ENCODE measurements at places on chromosomes 1 and 21.
A peak's percentile ranks its signal among the peaks of the same experiment; 100 is the strongest.

DNA sequence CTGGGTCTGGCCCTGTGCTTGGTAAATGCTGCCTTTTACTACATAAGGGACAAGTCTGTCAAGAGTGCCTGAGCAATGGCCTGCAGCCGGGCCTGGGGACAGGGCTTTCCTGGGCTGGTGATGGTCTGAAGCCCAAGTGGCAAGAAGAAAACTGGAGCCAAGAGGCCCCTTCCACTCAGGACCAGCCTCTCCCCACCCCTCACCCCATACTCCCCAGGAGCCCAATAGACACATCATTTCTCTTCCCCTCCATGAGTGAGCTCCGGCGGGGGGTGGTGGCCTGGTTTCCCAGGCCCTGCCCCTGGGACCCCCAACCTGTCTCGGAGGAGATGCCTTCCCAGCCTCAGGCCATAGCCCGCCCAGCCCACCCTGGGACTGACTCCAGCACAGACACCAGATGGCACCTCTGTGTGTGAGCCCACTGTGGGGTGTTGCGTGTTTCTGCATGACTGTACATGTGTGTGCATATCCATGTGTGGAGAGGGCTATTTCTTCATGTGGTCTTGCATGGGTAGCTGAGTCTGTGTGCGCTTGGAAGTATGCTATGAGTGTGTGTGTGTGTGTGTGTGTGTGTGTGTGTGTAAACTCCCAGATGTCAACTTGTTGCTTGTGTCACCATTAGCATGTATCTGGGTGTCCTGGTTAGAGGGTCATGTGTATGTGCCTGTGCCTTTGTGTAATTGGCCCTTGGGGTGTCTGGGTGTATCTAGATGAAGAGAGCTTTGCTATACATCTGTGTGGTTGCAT lies 14.3 kb upstream of the LRP8 start:
- no peak for DNase-seq

DNA sequence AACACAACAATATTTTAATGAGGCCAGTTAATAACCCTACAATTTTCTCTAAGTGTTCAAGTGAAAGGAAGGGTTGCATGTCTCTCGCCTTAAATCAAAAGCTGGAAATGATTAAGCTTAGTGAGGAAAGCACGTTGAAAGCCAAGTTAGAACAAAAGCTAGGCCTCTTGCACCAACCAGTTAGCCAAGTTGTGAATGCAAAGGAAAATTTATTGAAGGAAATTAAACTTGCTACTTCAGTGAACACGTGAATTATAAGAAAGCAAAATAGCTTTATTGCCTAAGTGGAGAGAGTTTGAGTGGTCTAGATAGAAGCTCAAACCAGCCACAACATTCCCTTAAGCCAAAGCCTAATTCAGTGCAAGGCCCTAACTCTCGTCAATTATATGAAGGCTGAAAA lies 135.6 kb downstream of the DUSP10 start:
- DNase-seq: no peak

- no peak for DNase-seq
Measured at GRCh38 chr1:2135441-2135841, 59.1 kb downstream of the FAAP20 start.

DNA sequence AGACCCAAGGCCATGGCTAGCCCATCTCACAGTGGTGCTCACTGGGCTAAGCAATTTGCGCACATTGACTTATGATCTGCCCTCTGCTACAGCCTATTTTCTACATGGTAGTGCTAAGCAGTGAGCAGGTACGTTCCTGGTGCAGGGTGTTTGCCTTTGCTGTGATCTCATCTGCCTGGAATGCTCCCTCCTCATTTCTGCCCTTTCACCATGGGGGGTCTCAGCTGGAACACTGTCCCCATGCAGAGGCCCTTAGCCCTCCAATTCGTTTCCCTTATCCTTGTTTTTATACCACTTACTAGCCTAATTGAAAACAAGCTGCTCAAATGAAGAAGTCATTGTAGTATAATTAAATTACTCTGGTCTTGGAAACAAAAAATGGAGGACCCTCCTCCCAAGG lies 2.0 kb upstream of the B3GALT5 start:
- DNase-seq: no peak

DNA sequence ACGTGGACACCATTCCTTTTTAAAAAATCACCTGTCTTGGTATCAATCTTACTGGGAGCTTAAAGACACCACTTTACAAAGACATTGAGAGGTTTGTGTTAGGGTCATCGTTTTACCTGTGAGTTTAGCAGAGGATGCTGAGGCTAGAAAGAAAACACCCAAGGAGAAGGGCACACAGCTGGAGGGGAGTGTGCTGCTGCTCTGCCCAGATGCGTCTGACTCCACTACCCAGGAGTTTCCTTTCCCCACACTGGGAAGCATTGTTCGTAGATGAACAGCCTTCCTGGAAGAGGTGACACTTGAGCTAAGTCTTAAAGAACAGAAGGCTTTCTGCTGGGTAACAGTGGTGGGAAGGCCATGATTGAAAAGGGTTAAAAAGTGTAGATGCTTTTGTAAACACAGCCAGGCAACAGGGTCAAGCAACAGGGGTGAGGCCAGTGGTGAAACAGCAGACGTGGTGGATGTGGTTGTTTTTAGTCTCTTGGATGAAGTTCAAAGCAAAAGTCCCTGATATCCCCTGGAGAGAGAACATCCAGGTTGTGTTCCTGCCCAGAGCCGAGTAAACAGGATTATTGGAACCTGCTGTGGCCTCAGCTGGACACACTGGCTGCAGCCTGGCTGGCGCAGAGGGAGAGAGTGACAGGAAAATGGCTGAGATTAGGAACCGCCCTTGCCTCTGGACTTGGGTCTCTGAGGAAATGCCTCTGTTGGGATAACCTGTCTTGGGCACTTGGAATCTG lies 198.6 kb upstream of the JUN start:
- DNase-seq: peak; percentile 16

GRCh38 chr1:235864931-235865525 lies 1.7 kb downstream of the LYST start:
- DNase-seq: no peak

- peak; percentile 18 for DNase-seq
Measured at GRCh38 chr1:202807451-202807925, 733 bp downstream of the KDM5B start.

GRCh38 chr1:241574154-241574553 lies 42.0 kb downstream of the KMO start:
- DNase-seq: no peak

- no peak for DNase-seq
Measured at GRCh38 chr1:196558411-196558810, 49.8 kb downstream of the KCNT2 start.

DNA sequence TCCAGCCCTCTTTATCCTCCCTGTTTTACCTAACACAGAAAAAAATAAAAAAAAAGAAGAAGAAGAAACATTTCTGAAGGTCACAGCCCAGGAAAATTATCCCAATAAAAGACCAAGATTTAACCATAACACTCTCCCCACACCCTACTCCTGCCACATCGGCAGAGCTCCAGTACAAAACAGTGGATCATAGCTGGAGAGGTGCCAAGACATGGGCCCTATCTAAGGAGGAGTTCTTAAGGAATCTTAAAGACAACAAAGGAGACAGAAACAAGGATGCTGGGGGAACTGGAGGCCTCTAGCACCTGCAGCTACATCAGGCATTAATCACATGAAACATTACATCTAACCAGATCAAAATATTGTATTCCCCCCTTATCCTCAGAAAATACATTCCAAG lies 432.8 kb downstream of the MATN1 start:
- no peak for DNase-seq

DNA sequence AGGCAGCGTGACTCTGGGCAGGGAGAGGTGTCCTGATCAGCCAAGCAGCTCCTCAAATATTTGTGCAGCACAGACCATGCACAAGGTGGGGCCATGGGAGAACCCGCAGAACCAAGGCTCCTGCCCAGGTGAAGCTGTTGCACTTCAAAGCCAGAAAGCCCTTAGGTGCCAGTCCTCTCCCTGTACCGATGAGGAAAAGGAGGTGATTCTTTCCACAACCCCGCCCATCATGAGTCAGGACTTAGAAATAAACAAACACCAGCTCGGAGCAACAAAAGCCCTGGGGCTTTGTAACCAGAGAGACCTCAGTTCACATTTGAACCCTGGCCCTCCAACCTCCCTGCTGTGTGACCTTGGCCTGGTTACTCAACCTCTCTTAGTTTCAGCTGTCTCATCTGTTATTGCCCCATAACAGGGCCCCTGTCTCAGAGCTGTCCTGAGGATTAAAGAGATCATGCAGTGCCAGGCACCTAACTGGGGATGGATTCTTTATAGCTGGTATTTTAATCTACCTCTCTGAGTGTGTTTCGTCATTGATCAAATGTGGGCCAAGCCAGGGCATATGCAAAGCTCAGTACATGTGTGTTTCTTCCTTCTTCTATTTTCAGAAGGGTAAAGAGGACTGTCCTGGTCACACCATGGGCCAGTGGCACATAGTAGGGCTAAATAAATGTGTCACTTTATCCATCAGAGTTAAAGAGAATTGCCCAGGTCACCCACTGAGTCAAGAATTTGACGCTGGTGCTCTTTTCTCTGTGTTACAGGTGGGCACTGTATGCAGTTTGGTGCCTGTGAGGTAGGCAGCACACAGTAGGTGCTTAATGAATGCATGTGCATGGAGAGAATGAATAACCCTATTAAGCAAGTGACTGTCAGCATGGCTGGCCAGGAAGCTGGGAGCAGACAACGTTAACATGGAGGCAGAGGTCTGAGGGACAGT lies 1.4 kb downstream of the LDLRAD1 start:
- no peak for DNase-seq

GRCh38 chr1:116853680-116854402 lies 55.9 kb upstream of the PTGFRN start:
- peak; percentile 53 for DNase-seq

- DNase-seq: no peak
Measured at GRCh38 chr1:74715236-74715502, 17.7 kb downstream of the CRYZ start.

- no peak for DNase-seq
Measured at GRCh38 chr1:114318961-114319360, 165.3 kb upstream of the SYT6 start.

DNA sequence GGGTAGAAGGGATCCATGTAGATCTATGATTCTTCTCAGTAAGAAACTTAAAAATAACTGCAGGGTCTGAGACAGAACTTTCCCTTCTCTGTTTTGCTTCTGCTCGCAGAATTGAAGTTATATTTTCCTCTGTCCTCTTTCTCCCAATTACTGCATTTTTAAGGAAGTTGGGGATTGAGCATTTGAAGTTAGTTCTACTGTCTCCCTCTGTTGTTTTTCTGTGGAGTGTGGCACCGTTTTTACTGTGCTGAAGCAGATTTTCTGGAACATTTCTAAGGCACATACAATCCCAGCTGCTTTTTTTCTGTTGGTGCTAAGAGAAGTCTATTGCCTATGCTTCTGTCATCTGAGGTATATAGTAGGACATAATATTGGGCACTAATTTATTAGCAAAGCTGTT lies 43.3 kb downstream of the RASAL2 start:
- DNase-seq: no peak

DNA sequence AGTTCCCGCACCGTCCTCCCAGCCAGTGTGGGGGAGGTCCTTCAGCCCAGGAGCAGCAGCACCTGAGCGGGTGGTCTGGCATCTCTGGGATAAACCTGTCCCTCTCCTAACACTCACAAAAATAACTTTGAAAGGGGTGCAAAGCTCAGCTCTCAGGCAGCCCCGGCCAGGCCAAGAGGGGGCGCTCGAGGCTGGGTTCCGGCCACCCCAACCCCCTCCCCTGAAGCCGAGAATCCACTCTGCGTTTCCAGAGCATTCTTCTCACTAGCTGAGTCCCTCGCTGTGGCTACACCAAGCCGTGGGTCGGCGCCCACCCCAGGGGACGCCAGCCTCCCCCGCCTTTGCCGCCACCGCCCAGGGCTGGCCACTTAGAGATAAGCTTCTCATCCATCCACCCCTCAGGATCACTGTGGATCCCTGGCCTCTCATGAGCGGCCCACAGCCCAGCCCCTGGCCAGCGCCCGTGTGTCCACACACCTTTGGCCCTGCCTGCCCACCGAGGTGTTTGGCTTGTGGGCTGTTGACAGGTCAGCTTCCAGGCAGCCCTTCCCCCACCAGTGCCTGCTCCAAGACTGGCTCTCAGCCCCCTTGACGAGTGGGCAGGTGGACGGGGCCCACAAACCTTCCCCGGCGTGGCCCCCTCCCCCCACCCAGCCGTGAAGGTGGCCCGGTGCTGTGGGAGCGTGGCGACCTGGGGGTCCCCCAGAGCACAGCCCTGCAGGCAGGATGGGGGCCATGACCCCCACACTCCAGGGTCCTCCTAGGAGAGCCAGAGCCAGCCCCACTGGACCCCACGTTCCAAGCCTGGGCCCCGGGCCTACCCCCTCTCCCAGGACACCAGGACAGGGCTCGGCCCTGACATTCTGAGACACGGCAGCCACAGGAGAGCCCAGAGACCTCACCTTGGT lies 1.9 kb downstream of the FTCD start:
- DNase-seq: peak; percentile 30

DNA sequence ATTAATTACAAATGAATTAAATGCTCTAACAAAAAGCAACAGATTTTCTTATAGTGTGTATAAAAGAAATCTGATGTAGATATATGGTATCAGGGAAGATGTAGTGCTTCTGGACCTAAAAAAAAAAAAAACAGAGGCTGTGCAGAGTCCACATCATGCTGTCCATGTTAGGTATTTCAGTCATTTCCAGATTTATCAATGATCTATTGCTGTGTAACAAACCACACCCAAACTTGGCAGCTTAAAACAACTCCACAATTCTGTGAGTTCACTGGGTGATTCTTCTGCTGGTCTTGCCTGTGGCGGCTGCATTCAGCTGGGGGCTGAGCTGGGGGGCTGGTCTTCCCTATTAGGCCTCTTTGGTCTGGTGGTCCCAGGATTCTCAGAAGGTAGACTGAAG lies 52.3 kb upstream of the C1orf146 start:
- no peak for DNase-seq

DNA sequence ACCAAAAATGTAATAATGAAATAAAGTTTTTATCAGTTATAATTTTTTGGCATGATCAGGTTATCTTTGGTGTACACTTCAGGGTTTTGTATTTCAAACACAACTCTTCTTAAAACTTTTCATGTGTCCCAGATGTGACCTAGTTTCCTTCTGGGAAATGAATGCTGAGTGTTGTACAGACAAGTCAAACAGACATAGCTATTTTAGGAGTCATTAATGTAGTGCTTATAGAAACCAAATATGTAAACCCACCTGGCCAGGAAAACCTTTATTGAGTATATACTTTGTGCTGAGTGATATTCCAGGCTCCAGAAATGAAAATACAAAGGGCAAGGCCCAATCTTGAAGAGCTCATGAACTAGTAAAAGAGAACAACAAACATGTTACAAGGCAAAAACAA lies 25.9 kb upstream of the HOOK1 start:
- DNase-seq: no peak

- DNase-seq: no peak
Measured at GRCh38 chr1:235863699-235864093, 3.0 kb downstream of the LYST start.

- DNase-seq: no peak
Measured at GRCh38 chr1:200369706-200370105, 40.1 kb downstream of the ZNF281 start.

All from NCI-H1092 treated with DMSO at 0.1 percent for 48 hours (cell line).